ENCODE measurements at places on chromosomes 1 and 21. TPM values are rescaled to one million over a fixed set of nuclear protein-coding genes. Genes with fewer than 3 reads are reported as not detected.

Gene PKLR
- not detected for total RNA-seq

Gene OR14A16
- total RNA-seq = not detected

- no peaks in the 10 kb centered on the region for H3K4me1 ChIP-seq
- no peaks in the 10 kb centered on the region for H3K27me3 ChIP-seq
- H3K36me3 ChIP-seq = no peaks in the 10 kb centered on the region
- H3K27ac ChIP-seq = no peak overlapping the region
Observed at GRCh38 chr1:5391725-5392124, 600.5 kb downstream of the NPHP4 start.

Gene PLEKHA6
- 5.0 TPM for total RNA-seq

Gene SRRM1
- 24.2 TPM for total RNA-seq

DNA sequence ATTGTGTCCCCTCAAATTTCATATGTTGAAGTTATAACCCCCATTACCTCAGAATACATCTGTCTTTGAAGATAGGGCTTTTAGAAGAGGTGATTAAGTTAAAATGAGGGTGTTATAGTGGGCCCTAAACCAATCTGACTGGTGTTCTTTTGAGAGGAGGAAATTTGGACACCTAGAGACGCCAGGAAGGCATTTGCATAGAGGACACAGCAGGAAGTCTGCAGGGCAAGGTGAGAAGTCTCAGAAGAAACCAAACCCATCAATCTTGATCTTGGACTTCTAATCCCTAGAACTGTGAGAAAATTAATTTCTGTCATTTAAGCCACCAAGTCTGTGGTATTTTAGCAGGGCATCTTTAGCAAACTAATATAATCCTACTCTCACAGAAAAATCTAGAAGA is 13.0 kb downstream of the GOLPH3L start:
- H3K36me3 ChIP-seq = peaks cover 8% of the 10 kb centered on the region
- no peak overlapping the region for H3K27ac ChIP-seq
- no peak for DNase-seq
- no peak overlapping the region for H3K4me3 ChIP-seq
- no peaks in the 10 kb centered on the region for H3K4me1 ChIP-seq

GRCh38 chr1:245444945-245445344 is 290.2 kb downstream of the KIF26B start:
- no peaks in the 10 kb centered on the region for H3K36me3 ChIP-seq
- no peak for DNase-seq
- H3K27ac ChIP-seq = no peak overlapping the region
- H3K4me1 ChIP-seq = peaks cover 4% of the 10 kb centered on the region

DNA sequence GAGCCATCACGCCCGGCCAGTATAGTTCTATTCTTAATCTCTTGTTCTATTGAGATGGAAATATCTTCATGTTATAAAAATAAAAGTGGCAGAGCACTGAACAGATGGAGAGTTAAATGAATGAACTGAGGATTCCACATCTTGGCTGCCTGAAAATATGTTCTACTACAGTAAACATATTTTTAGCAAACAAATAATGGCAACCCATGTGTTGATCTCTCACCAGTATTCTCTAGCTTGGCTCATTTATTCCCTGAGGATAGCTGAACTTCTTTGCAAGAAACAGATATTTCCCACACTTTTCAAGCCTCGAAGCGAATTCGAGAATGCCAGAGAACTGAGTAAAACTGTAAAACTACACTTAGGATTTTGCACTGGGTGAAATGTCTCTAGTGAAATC is 58.9 kb downstream of the DIRAS3 start:
- no peak for DNase-seq
- no peak overlapping the region for H3K4me3 ChIP-seq
- H3K36me3 ChIP-seq = no peaks in the 10 kb centered on the region
- H3K27me3 ChIP-seq = no peaks in the 10 kb centered on the region
- no peak overlapping the region for H3K27ac ChIP-seq
- peaks cover 4% of the 10 kb centered on the region for H3K4me1 ChIP-seq

All from IMR-90 (cell line).